ENCODE measurements at places on chromosomes 12 and 14.
A peak's percentile ranks its signal among the peaks of the same experiment; 100 is the strongest.

- DNase-seq, result no peak
Observed at GRCh38 chr14:71190770-71191374, 283.6 kb downstream of the PCNX1 start.

GRCh38 chr12:15677726-15678201 lies 111.4 kb downstream of the EPS8 start:
- no peak for DNase-seq

GRCh38 chr12:55743406-55744339 lies 751 bp downstream of the GDF11 start:
- no peak for DNase-seq

GRCh38 chr12:104121001-104121400 lies 17.0 kb downstream of the NFYB start:
- no peak for DNase-seq

GRCh38 chr14:79278798-79279644 lies 932.3 kb downstream of the DIO2 start:
- DNase-seq, result peak; percentile 92

Data from cerebellar nuclear complex (tissue), 1 donor.